NCI-H1048 (cell line): ENCODE measurements at places on chromosomes 12 and 14.

GRCh38 chr12:33676866-33677265, 237.2 kb upstream of the SYT10 start:
- DNase-seq: no peak

GRCh38 chr14:56543436-56543835, 36.2 kb upstream of the TMEM260 start:
- DNase-seq: no peak

- no peak for DNase-seq
These were observed 991 bp upstream of the RCOR1 start for GRCh38 chr14:102591372-102591943.

- DNase-seq: no peak
These were observed 29.9 kb downstream of the RCOR1 start for GRCh38 chr14:102622262-102622885.

DNA sequence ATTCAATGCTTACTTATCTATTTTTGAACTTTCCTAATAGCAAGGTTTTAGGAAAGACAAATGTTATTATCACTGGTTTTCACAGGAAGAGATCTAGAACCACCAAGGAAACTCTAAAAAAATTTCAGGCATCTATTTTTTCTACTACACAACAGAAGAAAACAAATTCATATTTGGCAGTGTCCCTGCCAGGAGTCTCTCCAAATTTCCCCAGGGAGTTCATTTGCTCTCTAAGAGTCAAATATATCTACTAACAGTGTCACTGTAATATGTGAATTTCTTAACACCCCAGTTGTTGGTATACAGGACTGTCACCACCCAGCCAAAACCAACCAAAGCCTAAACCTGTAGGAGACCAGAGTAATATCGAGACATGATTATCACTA, 83.4 kb downstream of the STXBP6 start:
- DNase-seq: no peak

GRCh38 chr14:69238883-69239282, 21.1 kb upstream of the GALNT16 start:
- DNase-seq: no peak

GRCh38 chr14:64673748-64674147, 30.5 kb upstream of the PLEKHG3 start:
- no peak for DNase-seq

- no peak for DNase-seq
These were observed 175.0 kb downstream of the CRADD start for GRCh38 chr12:93852173-93852591.

GRCh38 chr14:97298331-97298730, 501.1 kb downstream of the VRK1 start:
- no peak for DNase-seq
